WTC11 (cell line): ENCODE measurements at places on chromosomes 3 and 15. TPM values are rescaled to one million over a fixed set of nuclear protein-coding genes. Genes with fewer than 3 reads are reported as not detected.

GRCh38 chr15:60004009-60004845 is at the start of gene FOXB1:
Gene FOXB1 (plus strand): TSS chr15:60004311. CDS start chr15:60004964, 653 bp downstream.
- DNase-seq = peak; percentile 87

DNA sequence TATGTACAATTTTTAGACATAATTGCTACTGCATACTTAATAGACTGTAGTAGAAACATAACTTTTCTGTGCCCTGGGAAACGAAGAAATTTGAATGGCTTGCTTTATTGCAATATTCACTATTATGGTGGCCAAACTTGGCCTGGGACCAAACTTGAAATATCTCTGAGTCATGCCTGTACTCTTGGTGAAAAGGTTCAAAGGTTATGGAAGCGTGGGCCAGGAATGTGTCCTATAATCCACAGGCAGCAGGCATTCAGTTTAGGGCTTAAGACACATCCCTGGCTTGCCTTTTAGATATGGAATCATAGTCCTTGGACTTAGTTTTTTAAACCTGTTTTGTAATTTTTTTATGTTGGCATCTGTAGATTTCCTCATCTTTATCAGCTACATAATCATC is 124.3 kb downstream of the LRIG1 start:
- DNase-seq = no peak

- DNase-seq = no peak
These were observed 205.5 kb downstream of the STAG1 start for GRCh38 chr3:136546720-136547119.

GRCh38 chr3:34070831-34071585 is 272.6 kb downstream of the PDCD6IP start:
- DNase-seq = no peak

- DNase-seq = no peak
These were observed 68.6 kb upstream of the EIF1B start for GRCh38 chr3:40240921-40241320.

GAP43 gene
- total RNA-seq = 16.8 to 19.9 TPM (median 17.2 TPM) in 3 replicates

DNA sequence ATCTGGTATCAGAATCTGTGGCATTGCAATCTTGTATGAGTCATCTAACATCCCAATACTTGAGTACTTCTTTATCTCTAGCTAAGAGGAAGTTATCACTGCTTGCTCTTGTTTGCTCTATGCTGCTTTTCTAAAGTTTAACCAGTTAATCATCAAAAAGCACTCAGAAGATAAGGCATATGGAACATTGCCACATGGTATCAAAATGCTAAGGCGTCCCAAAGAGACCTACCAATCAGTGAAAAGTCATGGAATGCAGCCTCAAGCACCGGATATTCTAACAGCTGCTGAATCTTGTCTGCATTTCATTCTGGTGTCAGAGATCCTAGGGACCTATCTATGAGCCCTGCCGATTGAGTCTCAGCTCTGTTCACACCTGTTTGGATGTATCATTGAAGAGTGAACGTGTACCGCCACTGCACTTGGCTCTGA is 192.8 kb downstream of the ARPP21 start:
- no peak for DNase-seq

GRCh38 chr3:63795438-63795837 is 23.7 kb upstream of the C3orf49 start:
- DNase-seq = no peak

GRCh38 chr3:13303410-13303809 is 116.7 kb downstream of the NUP210 start:
- no peak for DNase-seq

MST1R gene
- 5.1 to 6.2 TPM (median 5.6 TPM) in 3 replicates for total RNA-seq

GRCh38 chr3:46966811-46967210 is 9.7 kb downstream of the CCDC12 start:
- no peak for DNase-seq

ZMAT3 gene
- 19.8 to 24.1 TPM (median 20.1 TPM) in 3 replicates for total RNA-seq

- DNase-seq = no peak
These were observed 375.3 kb downstream of the LPP start for GRCh38 chr3:188529228-188529627.

DNA sequence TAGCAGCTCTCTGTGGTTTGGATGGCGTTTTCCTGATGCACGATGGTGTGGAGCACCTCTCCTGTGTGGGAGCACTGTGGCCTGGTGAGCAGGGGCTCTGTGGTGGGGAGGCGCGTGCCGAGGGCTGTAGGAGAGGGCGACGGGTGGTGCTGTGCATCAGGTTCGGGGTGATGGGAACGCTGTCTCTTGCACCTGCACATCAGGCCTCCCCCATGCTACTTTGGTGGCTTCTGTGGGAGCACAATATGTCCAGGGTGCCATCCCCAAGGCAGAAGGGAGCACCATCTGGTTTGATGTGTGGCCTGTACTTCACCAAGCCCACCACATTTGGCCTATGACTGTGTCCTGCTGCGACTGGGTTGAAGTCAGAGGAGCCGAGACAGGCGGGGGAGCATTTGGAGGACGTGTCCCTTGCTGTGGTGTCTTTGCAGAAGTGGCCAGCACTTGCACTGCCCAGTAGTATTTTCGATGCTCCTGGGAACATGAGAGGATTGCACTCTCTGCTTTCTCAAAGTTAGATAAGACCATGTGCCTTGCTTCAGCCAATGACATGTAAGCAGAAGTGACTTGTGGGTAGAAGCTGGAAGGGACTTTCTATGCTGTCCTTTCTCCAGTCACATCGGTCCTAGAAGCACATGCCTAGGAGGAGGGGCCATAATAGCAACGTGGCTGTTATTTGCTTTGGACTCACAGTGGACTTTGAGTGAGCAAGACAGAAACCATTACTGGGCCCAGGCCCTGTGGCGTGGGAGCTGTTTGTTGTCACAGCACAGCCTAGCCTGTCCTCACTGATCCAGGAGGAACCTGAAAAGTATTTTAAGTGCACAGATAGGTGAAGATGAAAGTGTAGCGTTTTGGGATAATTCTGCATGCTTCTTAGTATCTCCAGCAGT is 72.1 kb downstream of the APBA2 start:
- DNase-seq = no peak

- no peak for DNase-seq
These were observed 33.6 kb upstream of the MTMR10 start for GRCh38 chr15:31024979-31025378.
